ENCODE measurements at places on chromosomes 7 and 10.

GRCh38 chr7:48041653-48041970, 6.3 kb downstream of the C7orf57 start:
- DNase-seq = peak; percentile 7

- DNase-seq = peak; percentile 17
These were observed 143.6 kb downstream of the HBP1 start for GRCh38 chr7:107312418-107312817.

DNA sequence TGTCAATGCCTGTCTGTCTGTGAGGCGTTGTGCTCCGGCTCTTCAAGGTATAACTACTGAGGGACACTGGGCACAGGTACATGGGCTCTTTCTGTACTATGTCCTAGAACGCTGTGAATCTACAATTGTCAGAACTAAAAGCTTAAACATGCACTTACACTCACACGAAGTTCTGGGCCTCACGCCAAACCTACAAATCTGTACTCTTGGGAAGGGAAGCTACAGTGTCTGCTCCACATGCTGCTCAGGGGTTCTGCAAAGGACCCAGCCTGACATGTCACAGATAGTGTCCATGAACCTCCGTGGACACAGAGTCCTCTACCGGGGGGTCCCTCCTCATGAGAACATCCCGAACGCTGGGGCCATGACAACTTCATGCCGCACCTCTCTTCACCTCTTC, 268.7 kb downstream of the WDR37 start:
- no peak for DNase-seq

DNA sequence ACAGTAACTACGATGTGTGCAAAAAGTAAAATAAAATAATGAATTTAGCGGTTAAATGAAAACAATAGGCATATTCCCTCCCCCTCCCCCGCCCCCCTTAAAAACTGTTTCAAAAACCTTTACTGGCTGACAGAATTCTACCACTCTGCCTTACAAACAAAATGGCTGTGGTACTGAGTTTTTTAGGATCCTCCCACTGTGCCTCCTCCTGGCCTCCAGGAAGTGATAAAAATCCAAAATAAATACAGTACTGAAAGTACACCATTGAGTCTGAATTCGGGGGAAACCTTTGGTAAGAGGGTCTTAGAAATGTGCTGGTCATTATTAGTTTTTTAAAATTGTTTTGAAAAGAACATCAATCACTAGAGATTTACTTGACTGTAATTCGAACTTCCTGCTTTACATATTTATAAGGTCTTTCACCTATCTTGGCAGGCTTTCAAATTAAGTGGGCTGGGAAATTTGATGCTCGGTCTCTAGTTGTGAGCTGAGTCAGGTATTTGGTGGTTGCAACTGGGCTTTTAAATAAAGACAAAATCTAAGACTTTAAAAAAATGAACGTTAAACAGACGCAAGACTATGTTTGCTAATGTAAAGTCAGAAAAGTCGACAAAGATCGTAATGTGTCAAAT, 32.5 kb upstream of the EPC1 start:
- DNase-seq = peak; percentile 55
